ENCODE measurements at places on chromosomes 5 and 9.

DNA sequence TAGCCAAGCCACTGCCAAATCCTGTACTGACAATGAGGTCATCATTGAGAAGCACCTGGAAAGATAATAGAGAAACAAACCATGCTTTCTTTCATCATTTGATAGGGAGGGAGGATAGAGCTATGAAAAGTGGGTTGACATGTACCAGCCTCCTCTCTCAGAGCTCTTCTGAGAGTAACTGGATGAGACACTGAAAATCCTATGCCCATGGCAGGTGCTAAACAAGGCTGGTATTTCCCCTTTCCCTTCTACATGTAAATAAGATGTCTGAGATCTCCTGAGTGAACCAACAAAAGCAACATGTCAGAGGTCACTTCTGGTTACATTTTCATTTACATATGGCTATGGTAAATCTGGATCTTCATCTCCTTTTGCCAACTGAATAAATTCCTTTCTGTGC, 45.3 kb upstream of the TRAF1 start:
- DNase-seq = no peak

GRCh38 chr9:30774326-30774725, 1610.1 kb upstream of the ACO1 start:
- no peak for DNase-seq

- no peak for DNase-seq
Measured at GRCh38 chr5:111779922-111780292, 22.9 kb upstream of the NREP start.

DNA sequence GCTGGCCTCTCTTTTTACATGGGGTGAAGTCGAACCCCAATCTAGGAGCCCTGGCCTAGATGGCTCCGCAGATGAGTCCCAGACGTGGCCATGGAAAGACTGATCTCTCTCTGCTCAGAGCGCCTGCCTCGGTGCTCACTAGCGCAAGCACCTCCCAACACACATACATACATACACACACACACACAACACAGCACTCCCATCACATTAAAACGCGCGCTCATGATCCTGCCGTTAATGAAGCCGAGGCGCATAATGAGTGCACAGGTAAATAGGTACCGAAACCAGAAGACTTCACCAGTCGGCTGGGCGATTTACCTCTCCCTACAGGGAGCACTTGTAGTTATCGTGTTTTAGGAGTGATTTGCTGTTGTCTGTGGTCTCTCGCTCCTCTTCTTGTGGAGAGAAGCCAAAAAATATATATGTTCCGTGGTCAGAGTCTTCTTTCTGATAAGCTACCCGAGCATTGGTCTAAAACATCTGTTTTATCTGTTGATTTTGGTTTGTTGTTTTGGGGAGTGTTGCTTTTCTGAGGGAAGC, 207.7 kb downstream of the MEF2C start:
- DNase-seq = no peak

DNA sequence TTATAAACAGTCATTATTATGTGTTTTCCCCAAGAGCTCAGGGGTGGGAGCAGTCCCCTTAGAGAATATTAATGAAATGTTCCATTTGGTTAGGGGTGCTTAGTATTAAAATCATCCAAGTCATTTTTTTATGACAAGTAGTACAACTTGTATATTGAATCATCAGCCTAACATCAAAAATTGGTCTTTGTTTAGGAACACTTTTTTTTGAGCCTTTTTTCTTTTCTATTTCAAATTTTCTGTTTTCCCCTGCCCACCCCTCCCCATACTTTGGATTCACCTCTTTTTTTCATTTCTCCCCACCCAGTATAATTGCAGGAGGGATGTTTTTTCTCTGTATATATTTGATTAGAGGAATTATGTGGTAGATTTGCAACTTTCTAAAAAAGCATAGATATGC, 25.8 kb downstream of the RBM27 start:
- DNase-seq = no peak

- no peak for DNase-seq
Measured at GRCh38 chr9:113186137-113186755, 34.8 kb downstream of the FKBP15 start.

DNA sequence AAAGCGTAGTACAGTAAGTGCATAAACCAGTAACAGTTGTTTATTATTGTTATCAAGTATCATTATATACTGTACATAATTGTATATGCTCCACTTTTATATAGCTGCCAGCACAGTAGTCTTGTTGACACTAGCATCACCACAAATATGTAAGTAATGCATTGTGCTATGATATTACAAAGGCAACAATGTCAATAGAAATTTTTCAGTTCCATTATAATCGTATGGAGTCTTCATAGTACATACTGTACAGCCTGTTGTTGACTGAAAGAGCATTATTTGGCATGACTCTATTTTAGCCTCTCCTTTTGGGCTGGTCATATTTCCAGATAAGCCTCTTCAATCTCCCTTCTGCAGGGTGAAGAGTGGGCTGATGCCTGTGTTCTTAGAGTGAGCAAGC, 40.4 kb downstream of the CFAP95 start:
- DNase-seq = no peak

DNA sequence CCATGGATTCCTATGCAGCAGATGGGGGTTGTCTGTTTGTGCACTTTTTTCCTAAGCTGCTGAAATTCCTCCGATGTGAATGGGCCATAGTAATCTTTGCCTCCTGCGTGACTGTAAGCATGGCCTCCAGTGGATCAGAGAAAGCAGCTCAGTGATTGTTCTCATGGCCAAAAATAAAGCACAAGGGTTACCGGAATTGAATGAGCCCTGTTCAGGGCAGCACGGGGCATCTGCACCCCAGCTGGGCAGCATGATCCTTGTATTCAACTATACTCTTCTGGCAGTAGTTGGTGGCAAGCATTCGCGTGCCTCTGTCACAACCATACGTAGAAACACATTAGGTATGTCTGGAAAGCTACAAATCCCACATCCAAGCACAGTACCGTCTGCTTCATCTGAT, 193.9 kb downstream of the RORB start:
- no peak for DNase-seq

GRCh38 chr5:119274030-119274766, 81.6 kb upstream of the TNFAIP8 start:
- no peak for DNase-seq

DNA sequence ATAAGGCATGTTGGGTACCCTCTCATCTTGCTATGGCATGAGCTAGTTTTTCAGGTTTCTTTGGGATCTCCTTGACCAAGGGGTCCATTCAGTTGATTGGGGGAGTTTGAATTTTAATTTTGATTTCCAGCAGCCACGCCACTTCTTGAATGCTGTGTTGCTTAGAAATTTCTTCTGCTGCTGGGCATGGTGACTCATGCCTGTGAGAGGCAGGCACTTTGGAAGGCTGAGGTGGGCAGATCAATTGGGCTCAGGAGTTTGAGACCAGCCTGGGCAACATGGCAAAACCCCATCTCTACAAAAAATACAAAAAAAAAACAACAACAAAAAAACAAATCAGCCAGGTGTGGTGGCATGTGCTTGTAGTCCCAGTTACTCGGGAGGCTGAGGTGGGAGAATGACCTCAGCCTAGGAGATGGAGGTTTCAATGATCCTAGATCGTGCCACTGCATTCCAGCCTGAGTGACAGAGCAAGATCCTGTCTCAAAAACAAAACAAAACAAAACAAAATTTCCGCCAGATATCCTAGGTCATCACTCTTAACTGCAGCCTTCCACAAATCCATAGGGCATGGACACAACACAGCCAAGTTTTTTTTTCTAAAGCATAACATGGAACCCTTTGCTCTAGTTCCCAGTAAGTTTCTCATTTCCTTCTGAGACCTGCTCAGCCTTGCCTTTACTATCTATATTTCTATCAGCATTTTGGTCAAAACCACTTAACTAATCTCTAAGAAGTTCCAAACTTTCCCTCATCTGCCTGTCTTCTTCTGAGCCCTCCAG, 17.7 kb downstream of the TMC1 start:
- DNase-seq = no peak

- DNase-seq = no peak
Measured at GRCh38 chr9:107667231-107668070, 177.9 kb upstream of the KLF4 start.

GRCh38 chr9:133919253-133920115, 72.6 kb downstream of the VAV2 start:
- no peak for DNase-seq

GRCh38 chr5:39941416-39941815, 516.6 kb upstream of the DAB2 start:
- no peak for DNase-seq

DNA sequence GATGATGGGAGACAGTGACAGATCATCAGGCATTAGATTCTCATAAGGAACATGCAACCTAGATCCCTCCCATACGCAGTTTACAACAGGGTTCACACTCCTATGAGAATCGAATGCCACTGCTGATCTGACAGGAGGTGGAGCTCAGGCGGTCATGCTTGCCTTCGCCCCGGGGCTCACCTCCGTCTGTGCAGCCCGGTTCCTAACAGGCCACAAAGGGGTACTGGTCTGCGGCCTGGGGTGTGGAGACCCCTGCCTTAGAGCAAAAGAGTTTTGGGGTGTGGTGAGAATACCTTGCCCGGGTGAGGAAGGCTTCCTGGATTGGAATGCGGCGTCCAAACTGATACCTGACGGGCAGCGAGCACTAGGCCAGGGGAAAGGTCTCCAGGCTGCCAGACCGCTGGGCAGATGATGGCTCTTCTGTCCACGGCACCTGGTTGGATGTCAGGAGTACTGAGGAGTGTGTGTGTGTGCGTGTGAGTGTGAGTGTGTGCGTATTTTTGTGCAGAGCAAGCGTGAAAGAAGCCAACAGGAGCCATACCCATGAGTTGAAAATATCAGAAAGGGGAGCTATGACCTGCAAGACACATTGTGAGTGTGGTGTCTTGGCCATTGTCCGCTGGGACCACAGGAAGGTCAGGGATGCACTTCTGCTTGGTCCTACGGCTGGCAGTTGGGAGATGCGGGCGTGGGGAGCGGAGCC, 55.4 kb downstream of the ACER2 start:
- no peak for DNase-seq

DNA sequence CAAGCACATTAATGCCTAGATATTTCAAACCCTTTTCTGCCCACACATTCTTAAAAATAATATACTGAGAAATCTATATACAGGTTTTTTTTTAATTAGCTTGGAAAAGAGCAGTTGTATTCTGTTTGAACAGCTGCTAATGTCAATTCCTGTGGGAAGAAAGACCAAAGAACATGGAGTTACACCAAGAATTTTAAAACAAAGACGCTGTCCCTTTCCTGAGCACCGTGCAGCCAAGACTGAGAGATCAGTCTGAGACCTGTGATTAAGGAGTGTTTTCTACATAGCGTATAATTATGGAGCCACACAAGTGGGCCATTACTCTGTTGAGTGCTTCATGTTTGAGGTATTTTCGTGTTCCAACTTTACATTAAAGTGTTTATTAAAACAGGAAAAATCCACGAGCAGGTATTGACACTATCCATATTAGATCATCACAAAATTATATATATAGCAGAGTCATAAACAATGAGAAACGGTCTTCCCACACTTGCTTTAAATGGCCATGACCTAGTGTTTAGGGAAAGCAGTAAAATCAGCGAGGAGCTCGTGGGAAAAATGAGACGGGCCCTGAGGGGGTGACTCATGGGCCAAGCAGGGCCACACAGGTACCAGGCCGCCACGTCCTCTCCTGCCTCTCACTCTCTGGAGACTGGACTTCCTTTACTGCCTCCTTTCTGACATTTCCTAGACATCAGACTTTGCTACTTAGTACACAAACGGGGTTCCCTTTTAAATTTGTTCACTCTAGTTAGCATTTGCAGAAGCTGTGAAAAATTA, 153.1 kb upstream of the OTULINL start:
- no peak for DNase-seq

- DNase-seq = no peak
Measured at GRCh38 chr9:83935276-83935935, 14.2 kb upstream of the KIF27 start.

- no peak for DNase-seq
Measured at GRCh38 chr5:52342361-52342760, 445.4 kb upstream of the ITGA1 start.

DNA sequence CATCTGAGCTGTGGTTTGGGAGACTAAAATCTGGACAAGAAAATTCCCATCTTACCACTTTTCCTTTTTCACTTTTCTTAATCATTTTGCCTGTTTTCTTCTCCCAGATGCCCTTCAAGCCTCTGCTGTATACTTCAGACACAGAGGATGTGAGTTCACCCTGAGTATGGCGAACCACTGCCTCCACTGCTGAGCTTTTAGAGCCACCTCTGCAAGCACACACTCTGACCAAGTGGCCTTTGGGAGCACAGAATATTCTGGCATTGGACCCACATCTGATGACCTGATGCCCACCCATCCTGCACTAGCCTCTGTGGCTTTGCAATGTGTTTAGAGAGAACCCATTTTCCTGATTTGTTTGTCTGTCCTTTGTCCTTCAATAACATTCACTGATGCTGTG, 32.5 kb downstream of the TERT start:
- DNase-seq = no peak

GRCh38 chr9:116717150-116717549, 30.0 kb downstream of the TRIM32 start:
- no peak for DNase-seq

GRCh38 chr9:71675105-71675856, 93.0 kb downstream of the CEMIP2 start:
- DNase-seq = no peak

DNA sequence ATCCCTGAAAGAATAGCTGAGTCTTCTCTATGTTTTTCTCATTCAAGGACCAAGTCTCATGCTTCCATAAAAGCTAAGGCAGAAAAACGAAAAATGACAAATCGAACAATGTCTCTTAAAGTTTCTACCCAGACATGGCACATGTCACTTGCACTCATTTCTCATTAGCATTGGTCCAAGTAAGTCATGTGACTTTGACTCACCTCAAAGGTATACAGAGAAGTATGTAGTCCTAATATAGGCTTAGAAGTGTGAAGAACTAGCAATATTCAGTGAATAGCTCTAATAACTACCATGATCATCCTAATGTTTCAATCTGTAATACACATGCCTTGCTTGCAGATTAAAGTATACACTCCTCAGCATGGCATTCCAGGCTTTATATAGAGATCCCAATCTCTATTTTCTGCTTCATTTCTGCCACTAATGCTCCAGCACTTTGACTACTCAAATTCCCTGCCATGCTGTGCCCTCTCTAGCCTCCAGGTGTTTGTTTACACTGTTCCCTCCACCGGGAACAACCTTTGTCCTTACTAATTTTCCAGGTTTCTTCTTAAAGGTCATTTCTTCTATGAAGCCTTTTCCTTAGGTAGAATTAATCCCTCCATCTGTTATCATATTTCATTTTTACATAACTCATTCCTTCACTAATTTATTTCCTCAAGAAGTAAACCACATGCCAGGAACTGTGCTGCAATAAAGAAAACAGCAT, 98.9 kb downstream of the CEMIP2 start:
- no peak for DNase-seq
